ENCODE measurements at places on chromosomes 11 and 22.

GRCh38 chr11:117087446-117087845 lies 10.8 kb downstream of the SIK3 start:
- DNase-seq, result no peak

DNA sequence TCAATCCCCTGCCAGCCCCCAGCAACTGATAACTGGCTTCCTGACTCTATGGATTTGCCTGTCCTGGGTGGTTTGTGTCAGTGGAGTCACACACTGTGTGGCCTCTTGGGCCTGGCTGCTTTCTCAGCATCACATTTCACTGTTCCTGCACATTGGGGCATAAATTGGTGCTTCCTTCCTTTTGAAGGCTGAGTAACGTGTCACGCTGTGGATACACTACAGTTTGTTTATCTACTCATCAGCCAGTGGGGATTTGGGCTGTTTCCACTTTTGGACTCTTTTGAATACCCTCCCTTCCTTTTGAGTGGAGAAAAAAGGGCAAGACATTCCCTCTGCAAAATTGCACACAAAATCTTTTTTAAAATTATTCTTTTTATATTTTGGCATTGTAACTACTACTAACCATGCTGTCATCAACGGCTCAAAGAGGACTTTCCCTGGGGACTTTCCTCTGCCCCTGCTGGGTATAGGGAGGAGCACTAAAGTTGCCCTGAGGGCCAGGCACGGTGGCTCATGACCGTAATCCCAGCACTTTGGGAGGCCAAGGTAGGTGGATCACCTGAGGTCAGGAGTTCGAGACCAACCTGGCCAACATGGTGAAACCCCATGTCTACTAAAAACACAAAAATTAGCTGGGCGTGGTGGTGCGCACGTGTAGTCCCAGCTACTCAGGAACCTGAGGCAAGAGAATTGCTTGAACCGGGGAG lies 7.8 kb upstream of the CELSR1 start:
- DNase-seq, result no peak

DNA sequence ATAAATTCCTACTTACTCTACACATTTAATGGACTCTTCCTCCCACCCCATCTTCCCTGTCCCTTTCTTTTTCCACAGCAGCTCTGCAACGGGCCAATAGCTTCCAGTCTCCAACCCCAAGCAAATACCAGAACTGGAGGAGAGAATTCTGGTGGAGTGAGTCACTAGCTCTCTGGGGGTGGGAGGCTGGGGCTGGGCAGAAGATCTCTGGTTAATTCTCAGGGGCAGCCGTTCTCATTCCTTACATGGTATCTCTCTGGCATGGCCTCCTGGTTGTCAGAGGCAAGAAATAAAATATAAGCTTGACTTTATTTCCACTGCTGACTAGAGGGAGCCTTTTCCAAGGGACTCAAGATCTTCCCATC lies 90.4 kb upstream of the PARVA start:
- no peak for DNase-seq

DNA sequence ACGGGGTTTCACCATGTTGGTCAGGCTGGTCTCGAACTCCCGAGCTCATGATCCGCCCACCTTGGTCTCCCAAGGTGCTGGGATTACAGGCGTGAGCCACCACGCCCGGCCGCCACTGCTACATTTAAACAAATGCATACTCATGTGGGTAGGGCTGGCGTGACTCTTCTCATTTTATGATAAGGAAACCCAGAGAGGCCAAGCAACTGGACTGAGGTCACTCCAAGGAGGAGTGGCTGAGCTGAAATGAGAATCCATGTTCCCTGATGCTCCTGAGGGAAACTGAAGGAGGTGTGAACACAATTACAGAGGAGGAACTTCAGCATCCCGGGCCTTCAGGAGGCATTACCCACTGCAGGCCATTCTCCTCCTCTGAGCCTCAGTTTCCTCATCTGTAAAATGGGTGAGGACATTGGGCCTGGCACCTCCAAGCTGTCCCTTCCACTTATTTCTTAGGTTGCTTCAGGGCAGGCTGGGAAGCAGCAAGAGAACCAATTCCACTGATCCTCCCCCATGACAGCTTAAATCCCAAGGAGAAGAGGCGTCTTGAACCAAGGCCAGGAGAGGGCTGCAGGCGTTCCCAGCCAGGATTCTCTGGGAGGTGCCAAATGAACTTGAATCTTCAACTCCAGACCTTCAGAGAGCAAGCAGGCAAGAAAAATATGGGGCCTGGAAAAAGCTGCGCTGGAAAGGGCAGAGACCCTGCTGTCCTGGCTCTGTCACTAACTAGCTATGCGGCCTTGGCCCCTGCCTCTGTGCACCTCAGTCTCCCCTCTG lies 2.9 kb downstream of the TST start:
- DNase-seq, result no peak

DNA sequence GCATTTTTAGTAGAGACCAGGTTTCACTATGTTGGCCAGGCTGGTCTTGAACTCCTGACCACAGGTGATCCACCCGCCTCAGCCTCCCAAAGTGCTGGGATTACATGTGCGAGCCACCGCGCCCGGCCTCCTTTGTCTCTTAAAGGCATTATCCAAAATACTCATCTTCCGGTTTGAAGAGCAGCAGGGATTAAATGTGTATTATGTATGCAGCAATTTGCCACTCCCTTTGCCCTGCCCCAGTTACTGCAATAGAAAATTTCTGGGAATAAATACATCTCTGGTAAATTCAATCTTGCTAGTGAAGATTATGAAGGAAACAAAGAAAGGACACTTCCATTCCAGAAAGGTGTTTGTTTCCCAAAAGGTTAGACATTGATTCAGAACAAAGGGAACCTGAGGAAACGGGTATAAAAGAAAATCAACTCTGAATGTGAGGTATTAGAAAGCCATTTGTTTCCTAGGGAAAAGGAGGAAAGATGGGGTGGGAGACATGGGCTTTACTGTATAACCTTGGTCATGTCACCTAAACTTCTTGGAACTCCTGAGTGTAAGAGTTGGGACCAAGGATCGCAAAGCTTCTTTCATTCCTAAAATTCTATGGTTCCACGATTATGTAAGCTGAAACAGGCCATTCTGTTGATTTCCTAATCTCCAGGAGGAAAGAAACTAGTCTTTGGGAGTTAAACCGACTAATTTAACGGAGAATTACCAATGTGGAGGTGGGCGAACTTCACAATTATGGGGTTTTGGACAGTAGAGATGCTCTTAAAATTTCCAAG lies 959 bp upstream of the HIPK3 start:
- no peak for DNase-seq

DNA sequence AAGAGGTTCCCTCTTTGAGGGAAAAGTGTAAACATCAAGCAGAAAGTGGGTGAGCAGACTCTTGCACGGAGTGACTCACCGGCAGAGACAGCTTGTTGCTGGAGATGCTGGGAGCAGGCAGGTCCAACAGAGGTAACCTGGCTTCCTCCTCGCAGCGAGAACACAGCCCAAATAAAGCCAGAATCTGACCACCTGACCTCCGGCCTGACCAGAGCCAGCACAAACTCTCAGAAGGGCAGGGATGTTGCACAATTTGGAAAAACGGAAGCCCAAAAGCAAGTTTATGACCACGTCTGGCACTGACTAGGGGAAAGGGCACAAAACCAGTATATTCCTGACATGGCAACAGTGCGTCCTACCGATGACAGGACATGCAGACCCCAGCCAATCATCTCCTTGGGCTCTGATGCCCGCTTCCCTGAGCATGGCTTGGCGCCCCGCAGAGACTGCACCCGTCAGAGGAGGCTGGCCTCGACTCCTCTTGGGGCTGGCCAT lies 5.4 kb downstream of the SMCO4 start:
- DNase-seq, result peak; percentile 56

GRCh38 chr11:57641011-57641807 lies 8.5 kb downstream of the YPEL4 start:
- peak; percentile 53 for DNase-seq

- no peak for DNase-seq
These were observed 28.2 kb downstream of the DKK3 start for GRCh38 chr11:11980200-11980599.

- DNase-seq, result no peak
These were observed 3.0 kb upstream of the NRGN start for GRCh38 chr11:124736736-124737135.

DNA sequence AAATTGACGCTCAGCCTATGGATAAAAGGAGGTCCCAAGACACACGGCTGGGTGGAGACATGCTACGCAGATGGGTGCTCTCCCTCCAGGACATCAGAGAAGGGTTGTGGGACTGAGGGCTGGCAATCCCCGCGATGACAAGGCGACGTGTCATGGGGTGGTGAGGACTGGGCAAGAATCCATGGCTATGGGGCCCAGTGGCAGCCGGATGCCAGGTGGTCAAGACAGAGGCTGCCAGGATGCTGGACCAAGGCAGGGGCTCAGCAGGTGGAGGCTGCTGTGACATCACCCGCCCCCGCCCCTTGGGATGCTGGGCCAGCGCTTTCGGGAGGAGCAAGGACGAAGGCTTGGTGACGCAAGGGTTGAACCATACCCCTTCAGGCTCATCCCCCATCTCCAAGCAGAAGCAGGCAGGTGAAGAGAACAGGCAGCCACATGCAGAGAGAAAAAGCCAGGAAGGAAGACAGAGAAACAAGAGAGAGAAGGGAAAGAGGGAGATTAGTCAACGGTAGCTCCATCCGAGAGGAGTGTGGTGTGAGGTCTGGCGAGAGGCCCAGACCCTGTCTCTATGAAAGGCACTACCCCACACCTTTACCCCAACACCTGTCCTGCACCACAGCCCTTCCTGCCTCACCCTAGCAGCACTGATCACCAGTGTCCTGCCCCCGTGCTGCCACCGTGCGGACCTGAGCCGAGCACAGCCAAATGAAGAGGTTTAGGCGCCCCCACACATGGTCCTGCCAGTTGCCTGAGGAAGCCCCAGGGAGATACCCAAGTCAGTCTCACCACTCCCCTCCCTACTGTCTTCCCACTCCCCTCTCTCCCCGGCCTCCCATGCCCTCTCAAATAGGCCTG lies 24.1 kb upstream of the RASL10A start:
- DNase-seq, result no peak

DNA sequence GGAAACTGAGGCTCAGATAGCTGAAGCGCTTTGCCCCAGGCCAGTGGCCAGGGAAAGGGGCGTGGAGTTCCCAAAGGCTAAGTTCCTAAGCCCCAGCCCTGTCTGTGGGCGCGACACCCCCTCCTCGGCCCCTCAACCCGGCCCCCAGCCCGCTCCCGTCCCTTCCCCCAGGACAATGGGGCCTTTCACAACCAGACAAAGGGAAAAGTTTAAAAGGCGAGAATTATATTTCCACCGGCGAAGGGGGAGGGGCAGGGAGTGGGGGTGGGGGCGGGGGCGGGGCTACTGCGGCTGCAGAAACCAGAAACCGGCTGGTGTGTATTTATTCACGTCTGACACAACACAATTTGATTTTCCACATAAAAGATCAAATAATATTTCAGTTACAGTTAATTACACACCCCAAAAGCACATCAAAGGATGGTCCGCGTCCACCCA lies 192.1 kb downstream of the MN1 start:
- no peak for DNase-seq

DNA sequence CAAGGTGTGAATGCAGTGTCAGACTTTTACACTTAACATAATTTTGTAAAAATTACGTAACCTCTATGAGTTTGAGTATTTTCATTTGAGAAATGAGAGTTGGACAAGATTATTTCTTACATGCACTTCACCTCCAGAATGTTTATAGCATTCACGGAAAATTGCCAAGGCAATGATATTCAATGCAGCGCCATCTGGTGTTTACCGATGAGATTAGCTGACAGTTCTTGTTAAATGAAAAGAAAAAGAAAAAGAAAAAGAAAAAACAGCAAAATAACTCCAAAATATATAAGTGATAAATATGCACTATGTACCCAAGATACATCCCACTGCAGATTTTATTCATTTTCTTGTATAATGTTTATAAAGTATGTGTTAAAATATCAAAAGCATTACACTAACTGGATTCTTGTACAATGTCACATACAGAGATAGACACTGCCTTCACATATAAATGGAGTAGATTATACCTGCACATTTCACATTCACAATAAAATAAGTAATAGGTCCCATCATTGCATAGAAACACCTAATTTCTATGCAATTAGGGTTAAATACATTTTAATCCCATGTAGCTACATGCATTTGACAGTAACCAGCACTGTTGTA lies 976.3 kb upstream of the FAT3 start:
- no peak for DNase-seq

DNA sequence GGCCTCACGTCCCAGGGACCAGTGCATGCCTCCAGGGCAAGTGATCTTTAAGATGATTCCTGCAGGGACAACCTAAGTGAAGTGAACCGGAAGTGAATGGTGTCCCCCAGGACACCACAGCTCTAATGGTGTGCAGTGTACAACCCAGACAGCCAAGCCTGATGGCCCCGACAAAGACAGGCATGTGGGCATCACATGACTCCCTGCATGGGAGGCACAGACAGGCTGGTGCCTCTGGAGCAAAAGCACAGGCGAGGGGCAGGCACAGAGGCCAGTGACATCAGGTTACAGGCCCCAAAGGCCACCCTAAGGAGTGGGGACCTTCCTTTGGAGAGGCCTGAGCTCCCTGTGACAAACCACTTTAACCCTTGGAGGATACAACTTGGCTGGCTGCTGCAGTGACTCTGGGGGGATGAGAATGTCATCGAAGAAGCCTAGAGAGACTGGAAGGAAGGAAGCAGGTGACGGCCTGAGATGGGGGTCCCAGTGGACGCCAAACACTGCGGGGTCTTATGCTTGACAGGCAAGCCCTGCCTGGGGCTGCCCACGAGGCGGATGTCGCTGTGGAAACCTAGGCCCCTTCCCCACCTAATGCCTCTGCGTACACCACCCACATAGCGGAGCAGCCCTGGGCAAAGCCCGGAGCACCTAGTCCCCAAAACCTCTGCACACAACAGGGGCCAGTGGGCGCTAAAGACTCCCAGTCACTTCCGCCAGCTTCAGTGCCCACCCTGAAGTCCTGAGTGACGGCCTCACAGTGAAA lies 12.4 kb downstream of the POLR3H start:
- no peak for DNase-seq

GRCh38 chr11:3037945-3038271 lies 19.3 kb downstream of the CARS1 start:
- no peak for DNase-seq

- DNase-seq, result no peak
These were observed 162.3 kb upstream of the ARHGAP20 start for GRCh38 chr11:110874437-110875030.

DNA sequence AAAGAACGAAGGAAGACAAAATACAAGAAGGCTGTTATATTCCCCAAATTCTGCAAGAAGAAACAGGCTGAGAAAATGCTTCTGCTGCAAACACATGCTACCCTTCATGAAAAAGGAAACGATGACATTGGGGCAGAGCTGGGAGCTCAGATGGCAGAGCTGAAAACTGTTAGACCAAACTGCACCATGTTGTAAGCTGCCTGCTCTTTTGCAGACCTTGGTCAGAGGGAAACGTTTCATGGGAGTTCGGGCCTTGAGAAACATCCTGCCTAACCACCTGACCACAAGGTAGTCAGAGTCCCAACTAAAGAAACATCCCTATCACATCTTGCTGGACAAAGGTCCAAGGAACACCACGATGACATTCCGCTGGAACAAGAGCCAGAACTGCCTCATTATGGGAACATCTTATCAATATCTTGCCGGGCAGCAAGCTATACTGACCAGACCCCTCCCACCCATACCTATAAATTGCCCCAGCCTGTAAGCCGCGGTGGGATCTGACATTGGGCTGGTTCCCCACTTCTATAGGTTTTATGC lies 110.7 kb upstream of the CTSC start:
- DNase-seq, result no peak

DNA sequence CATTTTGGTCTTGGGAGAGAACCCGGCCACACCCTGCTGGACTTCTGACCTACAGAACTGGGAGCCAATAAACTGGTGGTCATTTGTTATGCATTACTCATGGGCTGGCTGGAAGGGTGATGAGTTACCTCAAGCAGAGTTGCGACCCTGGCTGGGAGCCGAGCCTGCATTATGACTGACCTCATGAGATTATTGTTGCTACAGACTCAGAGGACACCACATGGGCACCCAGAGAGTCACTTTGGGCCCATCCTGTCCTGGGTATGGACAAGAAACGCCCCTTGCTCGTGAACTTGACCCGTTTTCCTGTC lies 531.7 kb downstream of the TBC1D22A start:
- no peak for DNase-seq
